Hypothalamus (tissue), 51 donors: ENCODE measurements at places on chromosomes 5 and 9.

DNA sequence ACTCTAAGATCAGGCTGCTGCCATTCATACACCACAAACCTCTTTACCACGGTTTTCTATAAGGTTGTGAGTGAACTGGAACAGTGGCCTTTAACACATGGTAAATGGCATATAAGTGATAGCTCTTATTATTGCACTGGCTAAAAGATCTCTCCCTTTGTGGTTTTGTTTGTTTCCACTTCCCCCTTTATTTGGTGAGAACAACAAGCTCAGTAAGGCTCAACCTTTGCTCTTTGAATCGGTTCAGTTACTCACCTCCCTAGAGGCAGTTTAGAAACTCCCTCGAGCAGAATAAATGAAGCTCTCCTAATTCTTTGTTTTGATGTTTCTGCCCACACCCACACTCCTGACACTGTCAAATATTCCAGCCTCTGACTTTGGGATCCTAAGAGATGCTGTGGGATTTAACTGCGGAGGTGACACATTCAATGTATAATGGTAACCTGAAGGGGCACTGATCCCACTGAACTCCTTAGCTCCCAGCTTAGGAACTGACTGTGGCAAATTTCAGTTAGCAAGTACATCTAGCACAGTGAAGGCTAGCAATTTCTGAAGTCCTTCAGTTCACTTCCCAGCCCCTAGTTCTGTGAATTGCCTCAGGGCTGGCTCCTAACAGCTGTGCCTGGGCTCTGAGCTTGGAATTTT lies 22.5 kb upstream of the RAD23B start:
- no peak for DNase-seq

DNA sequence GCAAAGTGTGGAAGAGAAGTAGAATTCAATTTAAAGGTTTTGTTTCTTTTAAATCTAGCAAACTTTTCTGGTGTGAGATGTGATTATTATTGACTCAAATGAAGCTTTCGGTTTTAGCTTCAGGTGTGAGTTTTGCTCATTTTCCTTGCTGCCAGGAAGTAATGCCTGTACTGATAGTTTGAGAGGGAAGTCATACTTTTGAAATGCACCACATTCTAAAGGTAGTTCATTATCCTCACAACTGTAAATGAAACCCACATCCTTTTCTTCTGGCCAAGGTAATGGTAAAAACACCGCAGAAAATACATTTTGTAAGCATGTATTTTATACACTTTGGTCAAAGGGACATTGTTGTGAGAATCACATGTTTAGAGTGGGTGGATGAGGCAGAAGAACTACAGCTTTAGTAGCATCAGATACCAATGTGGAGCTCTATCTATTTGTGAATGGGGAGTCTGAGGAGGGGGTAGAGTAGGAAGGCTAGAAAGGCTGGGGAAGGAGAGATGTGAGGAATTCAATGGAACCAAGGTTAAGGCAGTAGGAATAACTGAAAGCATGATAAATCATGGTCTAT lies 167.0 kb upstream of the CDKN2B start:
- no peak for DNase-seq

DNA sequence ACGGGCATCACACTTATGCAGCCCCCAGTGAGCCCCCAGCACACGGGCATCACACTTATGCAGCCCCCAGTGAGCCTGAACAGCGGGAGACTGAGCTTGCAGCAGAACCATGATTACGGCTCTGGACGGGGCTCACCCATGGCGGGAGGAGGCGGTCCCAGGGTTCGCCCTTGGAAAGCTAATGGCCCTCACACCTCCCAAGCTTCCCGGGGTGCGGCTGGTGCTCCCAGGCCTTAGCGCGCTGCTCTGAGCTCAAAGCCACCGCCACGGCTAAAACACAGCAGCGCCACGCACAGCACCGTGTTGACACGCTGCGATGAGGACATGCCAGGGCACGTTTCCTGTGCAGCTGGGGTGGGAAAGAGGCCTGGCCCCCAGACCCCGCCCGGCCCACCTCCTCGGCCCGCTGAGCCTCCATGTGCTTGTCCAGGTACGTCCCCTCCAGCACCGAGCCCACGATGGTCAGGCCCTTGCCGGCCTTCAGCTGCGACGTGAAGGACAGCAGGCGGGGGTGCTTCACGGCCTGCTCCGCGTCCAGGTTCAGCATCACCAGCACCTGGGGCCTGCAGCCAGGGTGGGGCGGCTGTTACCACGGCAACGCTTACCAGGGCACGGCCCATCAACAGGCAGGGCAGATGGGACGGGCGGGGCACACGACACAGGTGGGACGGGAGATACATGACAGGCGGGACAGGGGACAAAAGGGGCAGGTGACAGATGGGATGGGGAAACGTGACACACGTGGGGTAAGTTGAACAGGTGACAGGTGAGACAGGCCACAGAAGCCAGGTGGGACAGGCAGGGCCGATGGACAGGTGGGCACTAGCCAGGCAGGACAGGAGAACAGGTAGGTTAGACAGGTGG lies 38.4 kb downstream of the SLC12A7 start:
- no peak for DNase-seq

GRCh38 chr5:115626445-115626823 lies 598 bp upstream of the TMED7 start:
- DNase-seq, result no peak

DNA sequence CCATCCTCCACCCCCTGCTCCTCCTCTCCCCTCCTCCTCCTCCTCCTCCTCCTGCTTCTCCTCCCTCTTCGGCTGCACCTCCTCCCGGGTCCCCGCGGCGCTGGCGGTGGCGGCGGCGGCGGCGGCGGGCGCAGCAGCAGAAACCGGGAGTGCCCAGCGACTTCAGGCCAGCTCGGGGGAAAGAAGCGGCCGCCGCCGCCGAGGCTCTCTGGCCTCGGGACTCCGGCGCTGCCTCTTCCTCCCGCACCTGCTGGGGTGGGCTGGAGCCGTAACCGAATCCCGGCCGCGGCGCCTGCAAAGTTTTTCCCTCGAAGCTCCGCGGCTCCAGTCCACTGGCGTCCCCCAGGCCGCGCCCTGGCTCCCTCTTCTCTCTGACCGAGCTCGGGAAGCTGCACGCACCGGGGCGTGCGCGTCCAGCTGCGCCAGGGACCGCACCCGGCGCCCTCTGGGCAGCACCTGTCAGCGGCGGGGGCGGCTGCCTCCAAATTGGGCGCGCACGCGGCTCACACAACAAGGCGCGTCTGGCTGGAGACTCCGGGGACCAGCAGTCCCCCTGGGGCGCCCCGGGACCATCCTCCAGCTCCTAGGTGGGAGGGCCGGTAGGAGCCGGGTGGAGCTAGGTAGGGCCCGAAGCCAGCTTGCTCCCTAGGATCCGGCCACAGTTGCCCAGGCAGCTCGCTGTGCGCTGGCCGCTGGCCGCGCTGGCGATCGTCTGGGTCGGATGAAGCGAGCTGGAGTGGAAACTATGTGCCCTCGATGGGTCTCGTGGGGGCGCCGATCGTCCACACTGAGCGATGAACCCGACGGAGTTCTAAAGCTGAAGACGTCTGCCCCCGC lies at the start of gene MCTP1:
TSS of gene MCTP1 (minus strand) at position 523 of the 837 bp plus-strand sequence.
- DNase-seq, result no peak

GRCh38 chr9:87108661-87109060 lies 161.4 kb upstream of the GAS1 start:
- DNase-seq, result no peak

- DNase-seq, result no peak
Observed at GRCh38 chr5:74040811-74041491, 415.0 kb downstream of the ARHGEF28 start.

GRCh38 chr5:176365351-176366231 lies at the start of gene ARL10:
Gene ARL10 (plus strand): TSS chr5:176365487. CDS start chr5:176365564, 77 bp downstream.
- no peak for DNase-seq

- no peak for DNase-seq
Observed at GRCh38 chr9:37031081-37031480, 3.0 kb downstream of the PAX5 start.

DNA sequence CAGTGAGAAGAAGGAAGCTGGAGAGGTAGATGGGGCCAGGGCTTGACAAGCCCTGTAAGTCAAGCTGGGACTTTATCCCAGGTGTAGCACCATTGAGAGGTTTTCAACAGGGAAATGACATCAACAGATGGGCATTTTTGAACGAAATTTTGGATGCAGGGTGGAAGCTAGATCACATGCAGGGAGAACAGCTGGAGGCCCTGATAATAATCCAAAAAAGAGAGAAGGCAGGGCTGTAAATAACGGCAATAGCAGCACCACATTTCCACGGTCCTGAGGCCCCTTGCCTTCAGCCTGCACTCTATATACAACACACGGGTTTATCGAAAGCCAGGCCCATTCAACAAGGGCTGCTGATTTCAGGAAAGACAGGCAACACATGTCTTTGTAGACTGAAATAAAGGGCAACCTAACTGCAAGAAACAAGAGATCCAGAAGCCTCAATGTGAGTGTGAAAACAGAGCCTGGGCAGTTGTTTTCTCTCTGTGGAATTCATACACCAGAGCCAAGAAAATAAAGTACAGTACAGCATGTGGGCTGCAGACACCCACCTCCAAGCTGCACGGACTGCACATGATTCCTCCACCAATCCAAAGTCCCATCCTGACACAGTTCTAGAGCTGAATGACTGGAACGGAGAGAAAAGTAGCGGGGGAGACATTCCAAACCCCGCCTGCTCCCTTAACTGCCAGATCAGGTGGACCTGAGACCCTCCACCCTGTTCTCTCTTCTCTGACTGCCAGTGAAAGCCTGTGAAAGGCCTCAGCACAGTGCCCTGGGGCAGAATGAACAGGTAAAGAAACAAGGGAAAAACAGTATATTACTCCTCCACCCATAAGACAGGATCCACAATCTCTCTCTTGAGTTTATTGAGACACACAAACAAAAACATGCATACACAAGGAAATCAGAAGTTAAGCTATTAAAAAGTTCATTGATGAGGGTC lies 36.3 kb downstream of the KLHL3 start:
- no peak for DNase-seq

DNA sequence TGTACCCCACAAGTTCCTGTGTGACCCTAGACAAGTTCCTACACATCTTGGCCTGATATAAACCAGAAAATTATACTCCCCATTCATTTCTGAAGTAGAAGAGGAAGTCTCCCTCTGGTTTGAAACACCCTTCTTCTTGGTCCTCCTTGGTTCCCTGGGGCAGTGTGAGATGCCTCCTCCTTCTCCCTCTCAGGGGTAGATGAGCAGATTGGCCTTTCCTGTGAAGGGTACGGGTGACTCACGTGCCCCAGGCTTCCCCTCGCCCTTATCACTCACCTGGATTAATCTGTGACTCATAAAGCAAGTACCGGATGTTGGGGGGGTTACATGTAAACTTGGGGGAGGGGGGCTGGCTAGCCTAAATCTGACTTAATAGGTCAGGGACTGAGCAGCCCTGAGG lies 11.1 kb upstream of the AQP3 start:
- no peak for DNase-seq

- DNase-seq, result no peak
Observed at GRCh38 chr5:111229871-111230810, 6.0 kb downstream of the CAMK4 start.

GRCh38 chr9:14081745-14082144 lies 232.2 kb downstream of the NFIB start:
- no peak for DNase-seq

DNA sequence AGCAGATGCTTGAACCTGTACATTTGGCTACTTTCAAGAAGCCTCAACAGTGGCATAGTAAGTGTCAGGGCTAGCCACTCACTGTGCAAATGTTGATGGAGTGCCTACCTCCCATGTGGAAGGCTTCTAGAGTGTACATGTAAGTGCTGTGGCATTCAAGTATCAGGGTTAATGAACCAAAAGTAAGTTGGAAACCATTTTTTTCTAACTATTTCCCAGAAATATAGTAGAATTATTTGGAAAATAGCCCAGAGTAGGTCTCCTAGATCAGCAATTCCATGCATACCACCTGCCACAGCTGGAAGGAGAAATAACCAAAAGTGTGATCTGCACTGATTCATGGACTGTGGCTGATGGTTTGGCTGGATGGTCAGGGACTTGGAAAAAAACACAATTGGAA lies 53.3 kb downstream of the FOXD1 start:
- DNase-seq, result no peak

- no peak for DNase-seq
Observed at GRCh38 chr9:133269537-133270362, 5.3 kb downstream of the ABO start.

- no peak for DNase-seq
Observed at GRCh38 chr9:116683535-116683934, 3.6 kb upstream of the TRIM32 start.

DNA sequence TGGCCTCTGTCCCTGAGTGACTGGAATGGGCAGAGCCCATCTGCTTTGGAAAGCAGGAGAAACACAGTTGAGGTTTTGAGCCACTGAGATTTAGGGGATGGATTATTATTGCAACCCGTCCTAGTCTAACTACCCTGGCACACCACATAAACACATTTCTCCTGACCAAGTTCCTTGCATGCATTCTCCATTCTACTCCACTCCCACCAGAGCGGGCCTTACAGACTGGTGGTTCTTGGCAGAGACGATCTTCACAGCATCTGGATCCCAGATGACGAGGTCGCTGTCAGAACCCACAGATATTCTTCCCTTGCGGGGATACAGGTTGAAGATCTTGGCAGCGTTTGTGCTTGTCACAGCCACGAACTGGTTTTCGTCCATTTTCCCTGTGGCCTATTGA lies 111.0 kb downstream of the DPYSL3 start:
- no peak for DNase-seq

- DNase-seq, result peak; percentile 70
Observed at GRCh38 chr5:39424736-39425637, at the start of gene DAB2. Gene DAB2 (minus strand): TSS chr5:39424980. CDS start chr5:39394320, 30,660 bp downstream.

- no peak for DNase-seq
Observed at GRCh38 chr5:172541099-172541772, 86.9 kb upstream of the SH3PXD2B start.

DNA sequence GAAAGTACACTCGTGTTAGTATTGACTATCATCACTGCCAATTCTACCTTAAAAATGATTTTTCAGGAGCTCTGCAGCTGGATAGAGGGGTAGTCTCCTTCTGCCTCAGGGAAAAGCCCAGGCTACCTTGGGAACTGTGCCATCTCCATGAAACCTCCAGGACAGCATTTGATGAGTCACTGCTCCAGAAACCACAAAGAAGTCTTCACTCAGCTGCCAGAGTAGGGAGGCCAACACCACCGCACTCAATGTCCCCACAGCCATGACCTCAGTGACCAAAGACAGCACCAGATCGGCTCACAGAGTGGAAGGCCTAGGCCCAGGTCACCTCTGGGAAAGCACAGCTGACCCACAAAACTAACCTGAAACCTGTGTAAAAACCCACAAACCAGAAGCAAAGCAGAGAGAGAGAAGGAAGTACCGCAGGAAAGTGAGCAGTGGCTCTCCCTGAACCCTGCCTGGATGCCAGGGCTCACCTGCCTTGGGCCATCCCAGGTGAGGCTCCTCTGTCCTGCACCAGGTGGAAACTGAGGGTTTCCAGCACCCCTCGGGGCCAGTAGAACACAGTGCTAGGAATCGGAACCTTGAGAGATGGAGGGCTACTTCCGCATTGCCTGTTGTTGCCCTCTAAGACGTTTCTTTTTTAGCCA lies 30.0 kb downstream of the S1PR3 start:
- DNase-seq, result no peak

DNA sequence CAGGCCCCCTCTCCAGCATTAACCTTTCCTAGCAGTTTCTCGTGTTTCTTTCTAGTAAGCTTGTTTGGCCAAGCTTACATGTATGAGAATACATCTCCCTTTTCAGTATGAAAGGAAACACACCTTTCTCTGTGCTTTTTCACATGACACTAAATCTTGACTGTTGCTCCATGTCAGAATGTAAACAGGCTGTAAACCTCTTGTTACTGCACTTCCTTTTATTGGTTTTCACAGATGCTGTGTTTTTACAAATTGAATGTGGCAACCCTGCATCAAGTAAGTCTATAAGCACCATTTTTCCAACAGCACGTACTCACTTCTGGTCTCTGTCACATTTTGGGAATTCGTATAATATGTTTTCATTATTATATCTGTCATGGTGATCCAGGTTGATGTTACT lies 2.2 kb upstream of the CANX start:
- DNase-seq, result no peak

- no peak for DNase-seq
Observed at GRCh38 chr5:181114284-181114843, 16.6 kb downstream of the OR2V1 start.
